ENCODE measurements at places on chromosomes 11 and 22. TPM values are rescaled to one million over a fixed set of nuclear protein-coding genes. Genes with fewer than 3 reads are reported as not detected.

GNAZ gene
- total RNA-seq, result 10.3 TPM

SHANK2 gene
- total RNA-seq, result 9.5 TPM

BIRC3 gene
- 17.8 TPM for total RNA-seq

MDK gene
- 604 TPM for total RNA-seq

KIAA0930 gene
- 33.2 TPM for total RNA-seq

FAT3 gene
- total RNA-seq, result 0.80 TPM

GSTP1 gene
- 2,620 TPM for total RNA-seq

TSPO gene
- total RNA-seq, result 524 TPM

LMO1 gene
- total RNA-seq, result not detected

MUC6 gene
- total RNA-seq, result not detected

SCGB1D2 gene
- total RNA-seq, result not detected

CHRNA10 gene
- 0.65 TPM for total RNA-seq

PATE4 gene
- not detected for total RNA-seq

OR6A2 gene
- total RNA-seq, result 0.07 TPM

GLYATL2 gene
- 0.51 TPM for total RNA-seq

OR51B4 gene
- total RNA-seq, result not detected

SLC22A8 gene
- not detected for total RNA-seq

RASSF10 gene
- 3.0 TPM for total RNA-seq

PLEKHA7 gene
- 37.5 TPM for total RNA-seq

ZP1 gene
- total RNA-seq, result not detected

C11orf52 gene
- total RNA-seq, result 5.0 TPM

SPDYC gene
- total RNA-seq, result not detected

OR10W1 gene
- not detected for total RNA-seq

LMO2 gene
- total RNA-seq, result 3.3 TPM

RHOD gene
- 86.8 TPM for total RNA-seq

PDGFB gene
- total RNA-seq, result 79.6 TPM

DYNC2H1 gene
- total RNA-seq, result 6.9 TPM

NEFH gene
- 2.3 TPM for total RNA-seq

RAB30 gene
- 5.3 TPM for total RNA-seq

CCDC81 gene
- not detected for total RNA-seq

SEC14L6 gene
- 11.6 TPM for total RNA-seq

PLAAT2 gene
- total RNA-seq, result not detected

GPR83 gene
- total RNA-seq, result 0.12 TPM

APOBEC3F gene
- total RNA-seq, result 8.5 TPM

SCN4B gene
- total RNA-seq, result not detected

MFRP gene
- total RNA-seq, result not detected

DESI1 gene
- 180 TPM for total RNA-seq

LRRC56 gene
- 1.6 TPM for total RNA-seq

CYB5R2 gene
- total RNA-seq, result 17.9 TPM

C11orf42 gene
- not detected for total RNA-seq

SYCE3 gene
- total RNA-seq, result 1.0 TPM

LRRC75B gene
- total RNA-seq, result 8.9 TPM
